ENCODE measurements at places on chromosomes 4 and X.
A peak's percentile ranks its signal among the peaks of the same experiment; 100 is the strongest.

- no peak for DNase-seq
Observed at GRCh38 chr4:36292556-36293188, 11.3 kb downstream of the DTHD1 start.

GRCh38 chr4:145098675-145099037 lies 545 bp downstream of the ABCE1 start:
- peak; percentile 62 for DNase-seq

- DNase-seq, result no peak
Observed at GRCh38 chr4:54961357-54961975, 163.9 kb downstream of the KDR start.

- peak; percentile 47 for DNase-seq
Observed at GRCh38 chrX:68989865-68990606, 161.2 kb downstream of the EFNB1 start.

- no peak for DNase-seq
Observed at GRCh38 chr4:69546134-69546765, 50.5 kb upstream of the UGT2B4 start.

DNA sequence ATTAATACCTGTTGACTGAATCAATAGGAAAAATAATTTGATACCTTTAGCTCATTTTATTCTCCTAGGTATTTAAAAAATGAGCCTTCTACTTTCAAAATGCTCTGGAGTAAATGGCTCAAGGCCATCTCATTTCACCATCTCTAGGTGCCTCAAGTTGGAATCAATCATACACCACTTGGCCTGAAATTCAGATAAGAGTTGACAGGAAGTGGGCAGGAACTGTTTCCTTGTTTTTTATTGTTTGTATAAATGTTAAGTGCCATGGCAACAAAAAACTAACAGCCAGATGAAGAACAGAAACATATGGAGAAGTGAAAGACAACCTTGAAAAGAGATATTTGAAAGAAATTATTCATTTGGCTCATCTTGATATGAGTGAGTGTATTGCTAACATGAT lies 12.4 kb downstream of the LIMCH1 start:
- DNase-seq, result no peak

GRCh38 chr4:165915215-165915614 lies 42.2 kb downstream of the TLL1 start:
- no peak for DNase-seq

GRCh38 chr4:81359207-81359606 lies 112.5 kb downstream of the RASGEF1B start:
- no peak for DNase-seq

DNA sequence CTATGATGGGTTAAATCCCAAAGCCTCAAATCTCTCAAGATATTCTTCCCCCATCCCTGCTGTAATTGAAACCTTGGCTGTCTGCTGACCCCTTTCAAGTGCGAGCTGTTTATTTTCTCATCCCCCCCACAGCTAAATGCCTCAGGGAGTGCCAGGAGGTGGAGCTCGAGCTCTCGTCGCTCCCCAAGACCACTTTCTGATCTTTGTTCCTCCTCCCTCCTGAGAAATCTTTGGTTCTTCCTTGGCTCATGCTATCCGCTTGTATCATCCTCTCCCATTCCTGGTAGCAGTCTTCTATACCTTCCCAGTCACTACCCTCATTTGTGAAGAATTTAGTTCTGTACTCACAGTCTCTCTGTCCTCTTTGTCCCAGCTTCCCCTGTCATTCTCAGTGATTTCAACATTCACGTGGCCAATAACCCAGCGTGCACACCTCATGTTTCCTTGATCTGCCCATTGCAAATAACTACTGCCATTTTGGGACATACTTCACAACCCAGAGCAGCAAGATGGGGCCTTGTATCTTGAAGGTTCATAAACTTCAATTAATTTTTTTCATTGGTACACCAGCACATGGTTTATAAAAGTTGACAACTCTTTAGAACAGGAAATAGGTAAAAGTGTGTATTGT lies 9.2 kb upstream of the SLC25A43 start:
- peak; percentile 19 for DNase-seq

DNA sequence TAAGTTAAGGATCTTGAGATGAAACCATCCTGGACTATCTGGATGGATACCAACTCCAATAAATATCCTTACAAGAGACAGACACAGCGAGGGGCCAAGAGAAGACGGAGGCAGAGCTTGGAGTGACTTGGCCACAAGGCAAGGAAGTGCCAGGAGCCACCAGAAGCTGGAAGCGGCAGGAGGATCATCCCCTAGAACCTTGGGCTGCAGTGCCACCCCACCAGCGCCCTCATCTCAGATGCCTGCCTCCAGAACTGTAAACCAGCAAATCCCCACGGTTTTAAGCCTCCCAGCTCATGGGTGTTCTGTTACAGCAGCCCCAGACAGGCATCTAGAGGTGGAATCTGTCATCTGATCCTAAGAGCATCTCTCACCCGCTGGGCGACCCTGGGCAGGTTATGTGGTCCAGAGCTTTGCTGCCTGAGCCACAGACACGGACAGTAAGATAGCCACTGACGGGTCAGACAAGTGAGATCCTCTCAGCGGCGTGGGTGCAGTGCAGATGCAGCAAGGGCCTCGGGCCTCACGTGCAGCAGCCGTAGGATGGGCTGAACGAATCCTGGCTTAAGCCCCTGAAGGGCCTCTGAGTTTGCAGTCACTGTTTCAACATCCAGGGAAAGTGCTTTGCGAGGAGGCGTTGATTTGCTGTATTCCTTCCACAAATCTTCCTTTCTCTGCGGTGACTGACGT lies 25.1 kb upstream of the MXD4 start:
- DNase-seq, result no peak

DNA sequence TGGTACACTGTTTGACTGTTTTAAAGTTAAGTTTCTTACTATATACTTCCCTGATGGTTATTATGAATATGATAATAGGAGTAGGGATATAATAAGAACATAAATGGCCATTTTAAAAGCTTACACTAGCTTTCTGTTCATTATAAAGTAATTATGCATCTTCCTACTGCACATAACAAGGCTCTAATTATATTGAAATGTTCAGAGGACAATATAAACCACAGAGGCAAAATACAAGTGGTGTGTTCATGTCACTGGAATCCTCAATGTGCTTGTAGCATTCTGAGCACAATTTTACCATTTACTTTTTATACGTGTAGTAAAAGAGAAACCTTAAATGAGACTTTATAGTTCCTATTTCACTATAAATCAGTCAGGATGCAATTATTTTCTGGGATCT lies 268.3 kb downstream of the TMA16 start:
- no peak for DNase-seq

DNA sequence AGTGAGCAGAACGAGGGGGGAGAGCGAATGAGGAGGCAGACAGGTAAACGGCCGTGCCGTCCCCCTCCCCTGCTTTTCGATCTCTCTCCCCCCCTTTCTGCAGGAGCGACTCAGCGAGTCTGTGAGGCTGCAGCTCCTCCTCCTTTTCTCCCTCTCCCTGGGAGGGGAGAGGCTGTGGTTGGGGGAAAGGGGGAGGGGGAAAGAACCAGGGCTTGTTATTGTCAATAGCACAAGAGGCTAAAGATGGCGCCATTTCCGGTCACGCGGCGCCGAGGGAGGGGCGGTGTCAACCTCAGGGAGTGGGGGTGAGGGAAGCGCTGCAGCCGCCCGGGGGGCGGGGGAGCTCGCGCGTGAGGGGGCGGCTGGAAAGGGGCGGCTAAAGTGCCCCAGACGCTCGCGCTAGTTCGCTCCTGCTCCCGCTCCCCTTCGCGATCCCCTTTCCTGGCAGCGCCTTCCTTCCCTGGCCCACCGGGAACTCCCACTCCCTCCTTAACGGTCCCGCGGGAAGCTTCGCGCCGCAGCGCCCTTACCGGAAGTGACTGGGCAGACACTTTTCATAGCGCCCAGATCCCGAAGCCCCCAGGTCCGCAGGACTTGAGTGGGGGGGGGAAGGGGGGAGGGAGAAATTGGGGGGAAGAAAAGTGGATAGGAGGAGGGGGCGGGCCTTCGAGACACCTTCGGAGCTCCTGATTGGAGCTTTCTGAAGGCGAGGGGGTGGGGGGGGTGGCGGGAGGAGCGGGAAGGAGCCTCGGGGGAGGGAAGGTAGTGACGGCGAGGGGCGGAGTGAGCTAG lies at the start of gene CUL4B:
Gene CUL4B, minus strand, starts transcription at position 121 of the 792 bp plus-strand sequence. CDS start 324 bp downstream, outside the sequence.
- DNase-seq, result peak; percentile 92

GRCh38 chr4:142582340-142582739 lies 263.8 kb downstream of the INPP4B start:
- DNase-seq, result no peak

- DNase-seq, result no peak
Observed at GRCh38 chr4:128796934-128797333, 12.6 kb upstream of the JADE1 start.

DNA sequence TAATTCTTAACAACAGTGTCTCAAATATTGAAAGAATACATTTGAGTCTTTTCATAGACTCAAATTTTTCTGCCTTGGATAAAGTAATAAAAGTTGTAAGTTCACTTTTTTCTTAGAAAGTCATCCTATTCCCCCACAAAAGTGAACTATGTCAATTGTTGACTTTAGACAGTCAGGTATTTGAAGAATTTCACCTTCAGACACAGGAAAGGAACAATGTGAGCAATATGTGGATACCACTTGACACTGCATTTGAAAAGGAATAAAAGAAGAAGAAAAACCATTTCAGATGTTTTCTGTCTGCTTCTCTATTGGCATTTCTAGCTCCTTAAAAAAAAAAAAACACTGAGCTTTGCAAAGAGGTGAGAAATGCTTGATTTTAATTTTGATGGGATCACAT lies 1389.0 kb upstream of the IGFBP7 start:
- no peak for DNase-seq

DNA sequence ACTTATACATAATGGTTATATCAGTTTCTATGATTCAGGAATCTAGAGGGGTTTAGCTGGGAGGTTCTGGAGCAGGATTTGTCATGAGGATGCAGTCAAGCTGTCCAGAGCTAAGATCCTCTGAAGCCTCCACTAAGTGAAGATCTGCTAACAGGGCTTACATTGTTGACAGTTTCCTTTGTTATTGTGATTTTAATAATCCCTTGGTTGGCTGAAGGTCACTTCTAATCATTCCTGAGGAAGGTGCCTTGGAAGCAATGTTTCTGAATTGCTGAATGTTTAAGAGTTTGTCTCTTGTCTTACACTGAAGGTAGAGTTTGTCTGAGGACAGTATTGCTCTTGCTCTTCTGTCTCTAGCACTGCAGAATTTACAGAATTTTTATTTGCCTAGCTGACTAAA lies 41.3 kb downstream of the BANK1 start:
- no peak for DNase-seq

GRCh38 chr4:79763486-79764075 lies 309.4 kb downstream of the ANTXR2 start:
- no peak for DNase-seq

GRCh38 chr4:2825740-2826139 lies 17.9 kb upstream of the ADD1 start:
- DNase-seq, result no peak

GRCh38 chr4:160038615-160039014 lies 935.7 kb downstream of the RAPGEF2 start:
- DNase-seq, result no peak
